Caco-2 (cell line): ENCODE measurements at places on chromosomes 5 and 9.
A peak's percentile ranks its signal among the peaks of the same experiment; 100 is the strongest.

DNA sequence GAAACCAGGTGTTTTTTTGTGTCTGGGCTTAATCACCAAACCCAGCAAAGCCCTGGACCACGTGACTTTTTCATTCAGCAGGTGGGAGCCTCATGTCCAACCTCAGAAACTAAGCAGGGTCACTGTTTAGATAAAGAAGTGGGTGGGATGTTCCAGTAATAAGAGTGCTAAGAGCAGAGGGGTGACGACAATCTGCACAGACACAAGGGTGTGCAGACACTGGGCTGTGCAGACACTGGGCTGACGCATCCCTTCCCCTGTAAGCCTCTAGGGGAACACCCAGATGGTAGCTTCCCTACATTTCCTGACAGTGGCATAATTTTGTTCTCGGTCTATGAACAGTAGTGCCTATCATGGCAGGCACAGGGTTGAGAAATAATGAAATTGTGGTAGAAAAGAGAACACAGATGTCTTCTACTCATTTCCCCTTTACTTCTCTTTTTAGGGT, 85.1 kb downstream of the SAXO1 start:
- DNase-seq = no peak

GRCh38 chr9:110668570-110669167, at the start of gene MUSK:
TSS of gene MUSK (plus strand) at chr9:110668791. CDS start at chr9:110668905, 114 bp downstream.
- no peak for DNase-seq

- DNase-seq = peak; percentile 18
Measured at GRCh38 chr5:60541980-60542379, 158.0 kb downstream of the DEPDC1B start.

DNA sequence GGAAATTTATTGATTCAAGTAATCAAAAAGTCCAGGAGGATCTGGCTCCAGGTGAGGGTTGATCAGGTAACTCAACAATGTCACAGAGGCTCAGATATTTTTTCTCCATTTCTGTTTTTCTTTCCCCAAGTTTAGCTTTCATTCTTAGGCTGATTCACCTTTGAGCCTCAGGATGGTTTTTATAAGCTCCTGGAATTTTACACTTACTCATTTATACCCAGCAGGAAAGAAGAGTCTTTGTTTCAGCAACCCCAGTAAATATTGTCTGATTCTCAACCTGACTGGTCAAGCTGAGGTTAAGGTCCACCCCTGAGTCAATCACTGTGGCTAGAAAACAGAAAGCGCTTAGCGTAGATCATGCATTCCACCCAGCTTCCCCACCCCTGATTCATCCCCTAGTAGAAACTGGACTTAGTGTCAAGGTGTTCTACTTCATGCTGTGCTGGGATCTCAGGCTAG, 500.6 kb downstream of the KIF4B start:
- DNase-seq = peak; percentile 58

GRCh38 chr9:36762958-36763357, 190.3 kb downstream of the MELK start:
- DNase-seq = no peak

- DNase-seq = no peak
Measured at GRCh38 chr5:156383510-156384265, 56.7 kb downstream of the SGCD start.

DNA sequence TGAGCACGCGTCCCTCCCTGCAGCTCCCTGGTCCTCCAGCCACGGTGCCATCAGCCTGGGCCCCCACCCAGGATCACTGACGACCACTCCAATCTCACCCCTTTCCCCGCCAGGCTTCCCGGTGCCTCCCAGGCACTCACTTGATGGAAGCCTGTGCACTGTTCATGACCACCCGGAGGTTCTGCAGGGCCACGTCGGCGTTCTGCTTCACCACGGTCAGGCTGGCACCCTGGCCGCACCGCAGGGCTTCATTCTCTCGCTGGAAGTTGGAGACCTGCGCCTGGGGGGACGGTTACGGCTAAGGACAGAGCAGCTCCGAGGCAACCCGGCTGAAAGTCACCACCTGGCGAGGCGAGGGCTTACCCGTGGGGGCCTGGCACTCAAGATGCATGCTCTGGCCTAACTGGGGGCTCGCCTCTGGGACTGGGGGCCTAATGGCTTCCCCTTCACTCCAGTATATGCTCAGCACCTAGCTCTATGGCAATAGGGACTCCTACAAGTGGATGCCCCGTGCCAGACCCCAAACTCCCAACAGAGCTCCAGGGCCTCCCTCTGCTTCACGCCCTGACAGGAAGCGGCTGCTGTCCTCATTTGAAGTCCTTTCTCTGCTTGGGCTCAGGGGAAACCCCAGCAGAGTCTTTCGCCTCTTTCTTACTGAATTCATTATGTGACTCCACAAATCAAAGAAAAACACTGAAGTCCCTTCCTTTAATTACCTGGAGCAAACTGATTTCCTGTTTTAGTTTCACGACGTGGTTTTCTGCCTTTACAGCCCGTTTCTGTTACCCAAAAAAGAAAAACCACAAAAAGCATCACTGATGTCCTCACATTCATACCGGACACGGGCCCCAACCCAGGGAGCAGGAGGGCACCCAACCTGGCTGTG, 4.2 kb upstream of the SNAPC4 start:
- DNase-seq = no peak

DNA sequence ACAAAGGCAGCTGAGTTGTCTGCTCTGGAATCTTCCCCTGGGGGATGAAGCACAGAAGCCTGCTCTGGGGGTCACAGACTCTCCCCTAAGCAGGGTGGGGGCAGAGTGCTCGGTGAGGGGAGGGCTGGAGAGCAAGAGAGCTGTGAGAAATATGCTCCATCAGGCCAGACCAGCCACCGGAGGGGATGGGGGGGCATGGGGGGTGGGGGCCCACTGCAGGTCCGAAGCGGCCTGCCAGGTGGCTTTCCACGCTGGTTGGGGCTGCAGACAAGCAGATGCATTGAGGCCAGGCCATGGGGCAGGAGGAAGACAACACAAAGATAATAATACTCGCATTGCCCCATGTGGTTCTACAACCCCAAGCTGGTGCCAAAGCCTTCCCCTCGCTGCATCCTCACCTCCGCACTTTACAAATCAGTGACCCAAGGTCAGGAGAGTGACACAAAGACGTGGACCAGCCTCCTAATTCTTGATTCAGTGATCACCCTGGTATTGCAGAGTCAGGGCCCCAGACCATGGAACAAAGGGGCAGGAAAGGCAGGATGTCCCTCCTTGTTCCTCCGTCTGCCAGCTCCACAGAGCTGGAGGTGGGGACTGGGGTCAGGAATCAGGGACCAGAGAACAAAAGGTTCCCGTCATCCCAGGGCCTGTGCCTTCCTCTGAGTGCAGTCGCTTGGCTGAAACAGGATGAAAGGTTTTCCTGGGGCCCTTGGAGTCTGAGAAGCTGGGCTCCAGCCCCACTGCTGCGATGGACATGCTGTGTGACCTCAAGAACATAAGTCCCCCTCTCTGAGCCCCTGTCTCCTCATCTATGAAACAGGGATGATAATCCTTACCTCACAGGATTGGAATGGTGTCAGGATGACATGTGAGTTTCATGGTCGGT, 37.2 kb upstream of the GABRP start:
- DNase-seq = no peak

GRCh38 chr5:978693-979092, 29.9 kb upstream of the NKD2 start:
- no peak for DNase-seq

- DNase-seq = no peak
Measured at GRCh38 chr9:68457803-68458202, 82.9 kb downstream of the TMEM252 start.

GRCh38 chr5:154479160-154479943, 1.3 kb upstream of the HAND1 start:
- DNase-seq = no peak

GRCh38 chr9:109013679-109014607, 644 bp upstream of the CTNNAL1 start:
- DNase-seq = peak; percentile 23

GRCh38 chr5:3385991-3386519, 209.6 kb upstream of the IRX1 start:
- DNase-seq = no peak

DNA sequence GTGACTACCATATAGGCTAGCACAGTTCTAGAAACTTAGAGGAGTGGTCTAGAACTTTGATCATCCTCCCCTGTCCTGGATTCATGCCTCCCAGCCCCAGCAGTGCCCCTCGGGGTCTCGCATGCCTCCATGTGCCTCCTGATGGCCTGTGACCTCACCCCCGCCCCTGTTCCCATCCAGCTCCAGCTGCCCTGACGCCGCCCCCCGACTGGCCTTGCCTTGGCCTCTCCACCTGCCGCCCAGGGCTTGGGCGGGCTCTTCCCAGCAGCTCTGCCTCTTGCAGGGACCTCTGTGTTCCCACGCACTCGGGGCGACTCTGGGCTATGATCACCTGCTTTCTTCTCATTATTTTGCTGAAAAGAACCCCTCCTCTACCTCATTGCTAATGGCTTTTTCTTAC, 115.4 kb upstream of the PHYKPL start:
- no peak for DNase-seq

- DNase-seq = no peak
Measured at GRCh38 chr5:176836811-176837706, 26.7 kb downstream of the UNC5A start.

GRCh38 chr5:174520420-174521396, 203.7 kb upstream of the MSX2 start:
- DNase-seq = peak; percentile 97

GRCh38 chr9:95644377-95644776, 127.6 kb upstream of the PTCH1 start:
- no peak for DNase-seq

GRCh38 chr9:13445103-13445500, 165.6 kb upstream of the MPDZ start:
- DNase-seq = no peak

DNA sequence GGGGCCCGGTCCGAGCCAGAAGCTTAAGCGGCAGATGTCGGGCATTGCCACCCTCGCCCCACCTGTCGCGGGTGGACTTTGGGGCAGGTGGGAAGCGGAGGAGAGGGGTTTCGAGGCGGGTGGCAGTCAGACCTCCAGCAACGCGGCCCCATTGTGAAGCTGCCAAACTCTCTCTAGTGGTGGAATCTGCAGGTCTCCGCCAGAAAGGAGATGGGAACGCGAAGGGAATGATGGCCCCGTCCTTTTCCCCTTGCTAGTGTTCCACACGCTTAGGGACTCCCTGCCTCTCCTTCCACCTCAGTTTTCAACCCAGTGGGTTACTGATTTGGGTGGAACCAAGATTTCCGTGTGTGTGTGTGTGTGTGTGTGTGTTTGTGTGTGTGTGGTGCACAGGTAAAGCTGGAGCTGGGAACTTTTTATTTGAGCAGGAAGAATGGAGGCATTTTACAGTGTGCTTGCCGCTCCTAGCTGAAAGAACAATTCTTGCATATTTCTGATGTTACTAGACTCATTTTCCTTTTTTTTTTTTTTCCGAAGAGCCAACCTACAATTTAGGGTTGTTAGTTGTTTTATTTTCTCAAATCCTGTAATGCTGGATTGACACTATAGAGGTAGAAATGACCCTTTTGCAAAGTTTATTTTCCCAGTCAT, 1.3 kb downstream of the MACIR start:
- DNase-seq = peak; percentile 42

DNA sequence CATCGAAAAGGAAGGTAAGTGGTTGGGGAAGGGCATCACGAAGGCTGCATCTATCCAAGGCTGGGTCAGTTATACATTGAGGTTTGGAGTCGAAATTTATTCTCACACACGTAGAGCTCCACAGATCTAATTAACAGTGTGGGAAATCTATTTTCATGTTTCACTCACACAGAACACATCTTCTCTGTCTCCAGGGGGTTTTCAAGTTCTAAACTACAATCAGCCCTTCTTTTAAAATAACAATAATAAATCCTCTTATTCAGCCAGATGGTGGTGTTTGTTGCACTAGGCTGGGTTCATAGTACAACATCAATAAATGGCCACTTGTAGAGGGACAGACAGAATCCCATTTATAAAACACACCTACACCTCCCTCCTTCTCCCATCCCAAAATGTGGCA, 174.5 kb upstream of the KLF9 start:
- no peak for DNase-seq

DNA sequence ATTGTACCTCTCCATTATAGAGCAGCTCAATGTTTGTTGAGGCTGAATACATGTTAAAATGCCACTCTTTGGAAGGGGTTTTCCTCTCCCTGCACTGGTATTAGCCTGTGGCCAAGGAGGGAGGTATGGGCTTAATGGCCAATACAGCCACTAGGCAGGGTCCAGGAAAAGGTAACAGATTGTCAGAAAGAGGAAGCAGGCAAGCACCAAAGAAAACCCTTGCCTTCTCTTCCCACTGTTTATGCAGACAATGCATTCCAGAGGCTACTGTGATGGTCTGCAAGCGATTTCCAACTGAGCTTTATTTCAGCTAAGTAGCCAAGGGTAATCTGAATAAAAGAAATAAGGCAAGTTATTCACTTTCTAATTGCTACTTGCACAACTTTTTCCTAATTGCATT, 95.3 kb upstream of the SLC27A6 start:
- DNase-seq = no peak

GRCh38 chr9:121326130-121326838, 43.8 kb downstream of the STOM start:
- DNase-seq = peak; percentile 72

- no peak for DNase-seq
Measured at GRCh38 chr5:171268700-171269620, 40.1 kb upstream of the TLX3 start.

DNA sequence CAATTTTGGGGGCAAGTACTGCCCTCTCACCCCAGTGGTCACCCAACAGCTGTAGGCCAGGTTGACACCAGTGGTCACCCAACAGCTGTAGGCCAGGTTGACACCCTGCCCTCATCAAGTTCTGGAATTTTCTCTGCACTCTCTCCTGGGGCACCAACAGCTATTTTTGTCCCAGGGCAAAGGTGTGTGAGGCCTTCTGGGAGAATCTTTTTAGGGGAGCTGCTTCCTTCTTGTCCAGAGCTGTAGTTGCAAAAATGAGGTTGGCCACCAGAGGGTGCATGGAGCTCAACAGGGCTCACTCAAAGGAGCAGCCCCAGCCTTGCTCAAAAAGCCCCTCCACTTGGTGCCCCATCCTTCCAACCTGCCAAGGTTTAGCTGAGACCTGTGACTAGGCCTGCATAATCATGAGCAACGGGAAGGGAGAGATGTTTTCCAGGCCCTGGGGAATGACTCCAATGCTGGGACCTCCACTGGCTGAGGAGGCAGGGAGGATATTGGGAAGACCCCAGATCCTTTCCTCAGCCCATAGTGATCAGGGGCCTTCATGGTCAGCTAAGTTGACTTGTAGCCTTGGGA, 10.6 kb upstream of the P4HA2 start:
- peak; percentile 83 for DNase-seq

DNA sequence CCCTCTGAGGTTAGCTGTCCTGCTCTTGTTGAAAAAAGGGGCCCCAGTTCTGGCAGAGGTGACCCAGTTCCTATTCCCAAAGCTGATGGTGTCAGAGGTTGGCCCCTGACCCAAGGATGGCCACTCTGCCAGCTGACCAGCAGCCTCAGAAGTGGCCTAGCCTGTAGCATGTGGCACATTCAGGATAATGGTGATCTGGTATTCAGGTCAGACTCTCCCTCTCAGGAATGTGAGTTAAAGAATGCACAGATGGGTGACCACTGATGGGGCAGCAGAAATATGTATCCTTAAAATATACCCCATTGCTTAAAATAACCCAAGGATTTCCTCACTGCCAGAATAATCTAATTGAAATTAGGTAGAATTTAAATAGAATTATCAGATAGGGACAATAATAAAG, 369.2 kb downstream of the SEMA5A start:
- no peak for DNase-seq
